ENCODE measurements at places on chromosomes 3 and 15. TPM values are rescaled to one million over a fixed set of nuclear protein-coding genes. Genes with fewer than 3 reads are reported as not detected.

DNA sequence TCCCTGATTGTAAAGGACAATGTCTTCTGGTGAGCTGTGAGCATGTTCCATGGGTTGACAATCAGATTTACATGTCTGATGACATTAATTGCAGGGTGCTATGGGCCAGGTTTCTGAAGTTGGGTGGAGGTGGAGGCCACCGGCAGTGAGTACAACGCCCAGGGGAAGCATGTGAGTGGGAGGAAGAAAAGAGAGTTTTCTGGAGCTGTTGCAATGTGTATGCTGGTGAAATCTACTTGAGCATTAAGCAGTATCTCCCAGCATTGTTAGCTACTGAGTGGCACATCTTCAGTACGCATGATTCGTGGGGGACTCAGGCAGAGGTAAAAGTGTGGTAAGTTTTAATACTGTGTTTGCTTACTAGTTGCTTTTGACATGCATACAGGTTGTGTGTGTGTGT lies 26.6 kb downstream of the TMEM45A start:
- no peaks in the 10 kb centered on the region for H3K36me3 ChIP-seq
- DNase-seq: no peak
- no peaks in the 10 kb centered on the region for H3K27me3 ChIP-seq
- H3K27ac ChIP-seq: no peak overlapping the region
- no peak overlapping the region for H3K4me3 ChIP-seq
- H3K4me1 ChIP-seq: no peaks in the 10 kb centered on the region

DNA sequence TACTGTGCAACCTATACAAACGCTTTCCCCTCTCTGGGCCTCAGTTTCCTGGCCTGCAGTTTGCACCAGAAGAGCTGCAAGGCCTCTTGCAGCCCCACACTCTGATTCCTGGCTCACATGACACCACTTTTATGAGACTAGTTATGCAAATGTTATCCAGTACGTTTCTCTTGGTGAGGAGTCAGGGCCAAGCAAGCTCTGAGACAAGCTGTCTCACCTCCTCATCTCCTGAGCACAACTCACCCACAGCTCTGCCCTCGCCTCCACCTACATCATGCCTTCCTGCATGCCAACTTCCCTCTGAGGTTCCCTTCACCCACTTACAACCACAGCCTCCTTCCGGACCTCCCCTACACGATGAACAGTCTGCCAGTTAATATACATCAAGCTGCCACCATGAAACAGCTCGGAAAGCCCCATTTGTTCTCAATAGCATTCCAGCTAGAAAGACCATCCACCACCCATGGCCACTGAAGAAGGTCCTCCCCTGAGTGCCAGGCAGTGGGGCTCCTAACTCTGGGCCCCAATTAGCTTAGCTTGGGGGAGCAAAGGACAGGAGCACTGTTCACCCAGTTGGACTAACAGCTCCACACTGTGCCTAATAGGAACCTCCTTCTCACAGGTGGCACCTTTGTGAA lies 25.0 kb downstream of the CRYGS start:
- H3K4me3 ChIP-seq: no peak overlapping the region
- no peak overlapping the region for H3K27ac ChIP-seq
- H3K27me3 ChIP-seq: peaks cover 4% of the 10 kb centered on the region
- H3K36me3 ChIP-seq: no peaks in the 10 kb centered on the region

GRCh38 chr3:177711637-177712036 lies 514.4 kb upstream of the TBL1XR1 start:
- peaks cover 19% of the 10 kb centered on the region for H3K4me1 ChIP-seq
- H3K36me3 ChIP-seq: no peaks in the 10 kb centered on the region
- no peak overlapping the region for H3K4me3 ChIP-seq

- H3K36me3 ChIP-seq: no peaks in the 10 kb centered on the region
- no peaks in the 10 kb centered on the region for H3K4me1 ChIP-seq
- no peaks in the 10 kb centered on the region for H3K27me3 ChIP-seq
- no peak for DNase-seq
- H3K27ac ChIP-seq: no peak overlapping the region
Measured at GRCh38 chr3:175489406-175489805, 630.3 kb downstream of the NAALADL2 start.

- peaks cover 9% of the 10 kb centered on the region for H3K4me1 ChIP-seq
- H3K36me3 ChIP-seq: no peaks in the 10 kb centered on the region
- H3K27me3 ChIP-seq: no peaks in the 10 kb centered on the region
- H3K27ac ChIP-seq: peak overlapping the region; percentile 41
- H3K4me3 ChIP-seq: no peak overlapping the region
Measured at GRCh38 chr3:149449799-149450198, 24.7 kb upstream of the TM4SF4 start.

DNA sequence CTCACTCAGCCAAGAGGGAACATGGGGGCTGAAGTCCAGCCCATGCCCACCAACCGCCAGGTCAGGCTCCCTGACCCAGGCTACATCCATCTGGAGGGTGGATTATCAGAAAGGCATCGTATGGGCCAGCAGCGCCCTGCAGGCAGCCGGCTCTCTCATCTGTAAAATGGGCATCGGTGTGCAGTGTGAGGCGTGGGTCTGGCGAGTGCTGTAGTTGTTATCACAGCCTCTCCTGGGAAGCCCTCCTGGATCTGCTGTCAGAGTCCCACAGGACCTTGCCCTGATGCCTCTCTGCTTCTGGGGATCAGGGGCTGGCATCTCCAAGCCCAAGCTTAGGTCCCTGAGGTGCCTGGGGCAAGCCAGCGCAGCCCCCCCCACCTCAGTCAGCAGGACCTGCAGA lies 27.4 kb downstream of the CFAP100 start:
- H3K4me1 ChIP-seq: no peaks in the 10 kb centered on the region
- H3K4me3 ChIP-seq: no peak overlapping the region
- H3K27ac ChIP-seq: no peak overlapping the region
- no peaks in the 10 kb centered on the region for H3K27me3 ChIP-seq
- H3K36me3 ChIP-seq: peaks cover 6% of the 10 kb centered on the region
- no peak for DNase-seq

DNA sequence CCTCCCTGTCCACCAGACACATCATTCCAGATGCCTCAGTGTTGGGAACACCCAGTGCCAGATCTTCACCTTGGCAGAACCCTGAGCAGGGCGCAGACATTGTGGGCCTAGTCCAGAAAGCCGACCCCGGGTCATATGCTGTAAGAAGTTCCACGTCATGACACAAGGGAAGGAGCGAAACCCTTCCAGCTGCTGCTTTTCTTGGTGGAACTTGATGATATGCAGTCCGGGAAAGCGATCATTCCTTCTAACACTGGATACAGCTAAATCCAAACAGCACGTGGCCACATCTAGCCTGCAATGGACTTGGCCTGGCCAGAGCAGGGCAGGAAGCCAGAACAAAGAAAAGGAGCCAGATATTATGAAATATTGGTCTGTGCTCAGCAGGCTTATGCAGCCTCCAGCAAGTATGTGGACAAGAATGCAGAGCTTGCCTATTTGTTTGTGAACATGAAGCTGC lies 22.0 kb downstream of the GASK1A start:
- H3K27ac ChIP-seq: peak overlapping the region; percentile 71
- H3K27me3 ChIP-seq: no peaks in the 10 kb centered on the region
- H3K4me1 ChIP-seq: peaks cover 42% of the 10 kb centered on the region
- no peaks in the 10 kb centered on the region for H3K36me3 ChIP-seq

GRCh38 chr15:78178064-78178463 lies 28.9 kb downstream of the IDH3A start:
- H3K36me3 ChIP-seq: peaks cover 7% of the 10 kb centered on the region
- no peak for DNase-seq
- no peaks in the 10 kb centered on the region for H3K27me3 ChIP-seq
- no peaks in the 10 kb centered on the region for H3K4me1 ChIP-seq
- H3K4me3 ChIP-seq: no peak overlapping the region

DNA sequence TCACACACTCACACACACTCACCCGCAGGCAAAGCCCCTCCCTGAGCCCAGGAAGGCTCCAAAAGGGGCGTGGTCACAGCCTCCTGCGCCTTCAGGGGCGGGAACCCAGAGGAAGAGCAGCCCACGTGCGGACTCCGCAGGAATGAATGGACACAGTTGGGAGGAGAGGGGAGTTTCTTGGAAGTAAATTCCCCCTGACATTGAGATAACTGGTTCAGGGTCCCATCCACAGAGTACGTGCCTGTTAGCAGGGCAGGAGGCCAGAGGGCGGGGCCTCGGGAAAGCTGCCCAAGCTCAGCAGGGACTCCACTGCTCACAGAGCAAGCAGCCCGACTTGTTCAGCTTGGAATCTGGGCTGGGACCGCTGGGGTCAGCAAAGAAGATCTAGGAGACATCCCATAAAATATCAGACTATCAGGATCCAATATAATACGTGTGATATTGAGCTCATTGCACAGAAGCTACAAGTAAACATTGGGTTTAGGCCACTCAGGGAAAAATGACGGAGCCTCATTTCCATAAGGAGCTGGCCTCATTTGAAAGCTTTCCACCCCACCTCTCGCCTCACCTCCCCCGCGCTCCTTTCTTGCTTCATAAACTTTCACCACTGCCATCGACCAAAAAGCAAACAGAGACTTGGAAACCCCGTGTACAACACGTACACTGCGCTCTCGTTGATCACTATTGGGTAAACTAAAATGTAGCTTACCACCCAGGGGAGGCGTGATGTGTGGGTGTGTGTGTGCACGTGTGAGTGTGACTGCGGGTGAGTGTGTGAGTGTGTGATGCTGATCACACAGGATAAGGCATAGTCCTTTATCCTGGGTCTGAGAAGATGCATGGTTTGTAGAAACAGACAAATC lies 36.0 kb downstream of the TM2D3 start:
- peaks cover 76% of the 10 kb centered on the region for H3K4me1 ChIP-seq
- H3K36me3 ChIP-seq: no peaks in the 10 kb centered on the region
- H3K27me3 ChIP-seq: no peaks in the 10 kb centered on the region
- peak overlapping the region; percentile 67 for H3K27ac ChIP-seq
- H3K4me3 ChIP-seq: peak overlapping the region; percentile 32

GRCh38 chr15:31081056-31081455 lies 20.5 kb downstream of the TRPM1 start:
- H3K27me3 ChIP-seq: no peaks in the 10 kb centered on the region
- no peak for DNase-seq
- H3K4me1 ChIP-seq: no peaks in the 10 kb centered on the region

DNA sequence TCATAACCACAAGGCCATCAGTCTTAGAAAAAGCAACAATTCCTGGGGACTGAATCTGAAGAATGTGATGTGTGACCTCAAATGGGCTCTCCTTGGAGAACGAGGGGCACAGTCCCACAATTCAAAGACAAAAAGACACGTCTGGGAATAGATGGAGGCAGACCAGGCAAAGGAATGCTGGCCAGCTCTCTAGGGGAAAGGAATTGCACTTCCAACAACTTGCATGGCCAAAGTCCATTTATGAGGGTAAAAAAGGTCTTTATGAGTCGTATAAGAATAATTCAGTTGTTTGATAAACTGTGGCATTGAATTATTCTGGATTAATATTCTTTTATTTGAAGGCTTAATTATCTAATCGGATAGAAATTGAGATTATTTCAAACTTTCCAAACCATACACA lies 180.5 kb upstream of the FEZF2 start:
- no peak overlapping the region for H3K4me3 ChIP-seq
- no peak overlapping the region for H3K27ac ChIP-seq
- DNase-seq: no peak
- H3K36me3 ChIP-seq: no peaks in the 10 kb centered on the region
- no peaks in the 10 kb centered on the region for H3K4me1 ChIP-seq
- no peaks in the 10 kb centered on the region for H3K27me3 ChIP-seq

- H3K36me3 ChIP-seq: peaks cover 2% of the 10 kb centered on the region
- peak overlapping the region; percentile 25 for H3K27ac ChIP-seq
- no peak overlapping the region for H3K4me3 ChIP-seq
- peaks cover 32% of the 10 kb centered on the region for H3K4me1 ChIP-seq
- no peaks in the 10 kb centered on the region for H3K27me3 ChIP-seq
Measured at GRCh38 chr3:124859025-124859424, 28.1 kb downstream of the ITGB5 start.

DNA sequence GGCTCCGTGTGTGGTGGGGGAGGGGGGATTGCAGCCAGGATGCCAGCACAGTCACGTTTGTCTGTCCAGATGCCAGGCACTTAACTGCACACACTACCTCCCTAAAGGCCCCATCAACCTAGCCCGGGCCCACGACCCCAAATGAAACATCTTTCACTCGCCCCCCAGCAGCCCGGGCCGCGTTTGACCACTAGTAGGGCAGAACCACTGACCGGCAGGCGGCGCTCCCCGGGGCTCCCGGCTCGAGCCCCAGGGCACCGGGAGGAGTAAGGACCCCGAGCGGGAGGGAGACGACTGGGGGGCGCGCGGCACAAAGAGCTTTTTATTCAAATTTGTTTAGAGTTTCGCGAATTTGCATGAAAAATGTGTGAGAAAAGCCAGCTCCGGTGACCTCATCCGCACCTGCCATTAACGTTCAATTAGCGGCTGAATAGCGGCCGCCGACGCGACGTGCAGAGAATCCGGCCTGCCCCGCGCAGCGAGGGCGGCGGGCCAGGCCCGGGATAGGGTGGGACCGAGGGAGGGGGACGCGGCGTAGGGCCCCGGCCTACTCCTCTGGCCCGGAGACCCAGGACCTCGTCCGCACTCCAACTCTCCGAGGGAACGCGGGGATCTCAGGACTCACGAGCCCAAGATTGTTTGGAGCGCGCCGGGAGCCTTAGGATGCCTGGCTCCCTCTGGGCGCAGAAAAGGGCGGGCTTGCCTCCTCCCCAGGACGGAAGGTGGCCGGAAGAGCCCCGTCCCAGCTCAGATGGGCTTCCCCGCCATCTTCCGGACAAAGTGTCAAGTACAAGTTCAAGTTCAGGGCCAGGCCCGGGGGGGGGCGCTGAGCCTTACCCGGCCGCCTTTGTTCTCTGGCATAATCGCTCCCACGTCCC lies 64.9 kb upstream of the POLG start:
- peaks cover 15% of the 10 kb centered on the region for H3K4me1 ChIP-seq
- H3K27me3 ChIP-seq: peaks cover 87% of the 10 kb centered on the region
- peak overlapping the region; percentile 56 for H3K4me3 ChIP-seq
- no peak overlapping the region for H3K27ac ChIP-seq
- no peaks in the 10 kb centered on the region for H3K36me3 ChIP-seq

DNA sequence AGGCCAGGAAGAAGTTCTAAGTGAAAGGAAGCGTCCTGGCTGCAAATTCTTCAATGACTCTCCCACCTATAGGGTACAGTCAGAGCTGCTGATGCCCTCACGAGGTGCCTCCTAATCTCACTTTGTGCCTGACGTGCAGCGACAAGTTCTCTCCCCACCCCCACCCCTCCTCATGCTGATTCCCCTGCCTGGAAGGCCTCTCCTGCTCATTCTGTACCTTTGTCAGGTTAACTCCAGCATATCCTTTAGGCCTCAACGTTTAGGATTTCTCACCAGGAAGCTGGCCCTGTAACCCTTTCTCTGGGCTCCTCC lies 25.0 kb downstream of the SLC12A8 start:
- H3K27ac ChIP-seq: no peak overlapping the region
- H3K27me3 ChIP-seq: no peaks in the 10 kb centered on the region
- DNase-seq: no peak
- H3K4me3 ChIP-seq: no peak overlapping the region

- no peak overlapping the region for H3K27ac ChIP-seq
- no peak for DNase-seq
- no peaks in the 10 kb centered on the region for H3K27me3 ChIP-seq
- H3K4me3 ChIP-seq: no peak overlapping the region
- no peaks in the 10 kb centered on the region for H3K4me1 ChIP-seq
Measured at GRCh38 chr3:174857301-174857700, 1.8 kb upstream of the NAALADL2 start.

- H3K4me1 ChIP-seq: peaks cover 8% of the 10 kb centered on the region
- H3K4me3 ChIP-seq: no peak overlapping the region
- no peaks in the 10 kb centered on the region for H3K36me3 ChIP-seq
- no peak overlapping the region for H3K27ac ChIP-seq
- H3K27me3 ChIP-seq: no peaks in the 10 kb centered on the region
Measured at GRCh38 chr3:132726341-132726823, 4.2 kb upstream of the NPHP3 start.

The CHAC1 gene
- total RNA-seq: 243 TPM

The GP9 gene
- total RNA-seq: not detected

The GPR149 gene
- total RNA-seq: not detected

The PHLDB2 gene
- total RNA-seq: 3.5 TPM
